ENCODE measurements at places on chromosomes 5 and 9.

GRCh38 chr5:117623042-117623805 is 1048.6 kb upstream of the SEMA6A start:
- DNase-seq: no peak

DNA sequence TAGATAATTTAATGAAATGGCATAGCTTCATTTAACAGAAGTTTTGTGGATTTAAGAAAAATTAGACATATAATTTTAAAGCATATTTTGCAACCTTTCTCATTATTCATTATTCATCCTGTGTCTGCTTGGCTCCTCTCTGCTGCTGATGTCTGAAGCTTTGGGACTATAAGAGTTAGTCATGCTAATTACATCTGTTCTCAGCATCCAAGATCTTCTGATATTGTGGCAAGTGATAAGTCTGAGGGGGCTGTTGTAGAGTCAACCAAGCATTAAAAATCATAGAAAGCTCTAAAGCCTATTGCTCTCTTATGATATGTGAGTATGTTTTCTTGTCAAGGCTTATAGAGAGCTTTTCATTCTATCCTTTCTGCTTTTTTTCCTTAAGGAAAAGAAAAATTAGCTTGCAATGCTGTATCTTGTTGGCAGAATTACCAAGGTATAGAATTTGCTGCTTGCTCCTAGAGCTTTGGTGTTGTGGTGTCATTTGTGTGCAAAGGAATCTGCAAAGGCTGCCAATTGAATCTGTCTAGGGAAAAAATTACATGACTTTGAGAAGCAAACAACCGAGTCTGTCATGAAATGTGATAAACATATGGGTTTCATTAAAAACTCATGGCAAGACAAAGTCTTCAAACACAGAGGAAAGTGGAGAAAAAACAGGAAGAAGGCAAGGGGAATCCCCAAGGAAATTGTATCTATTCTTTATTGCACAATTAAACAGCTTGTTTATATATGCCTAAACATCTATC is 156.1 kb upstream of the DAB2 start:
- DNase-seq: no peak

DNA sequence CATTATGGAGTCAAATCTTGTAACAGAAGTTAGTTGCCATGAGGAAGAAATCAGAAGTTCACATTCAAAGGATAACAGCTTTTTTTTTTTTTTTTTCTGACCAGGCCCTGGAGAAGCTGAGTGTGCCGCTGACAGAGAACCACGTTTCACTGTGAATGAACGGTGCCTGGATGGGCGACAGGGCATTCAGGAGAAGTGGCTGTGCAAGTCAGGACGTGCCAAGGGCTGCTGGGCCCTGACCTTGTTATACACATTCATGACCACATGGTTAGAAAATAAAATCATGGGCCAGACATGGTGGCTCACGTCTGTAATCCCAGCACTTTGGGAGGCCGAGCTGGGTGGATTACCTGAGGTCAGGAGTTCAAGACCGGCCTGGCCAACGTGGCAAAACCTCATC is 91.6 kb downstream of the ANKH start:
- no peak for DNase-seq

- DNase-seq: no peak
Observed at GRCh38 chr5:57828221-57828620, 345.6 kb upstream of the ACTBL2 start.

- no peak for DNase-seq
Observed at GRCh38 chr5:96703384-96703920, 41.3 kb downstream of the CAST start.

DNA sequence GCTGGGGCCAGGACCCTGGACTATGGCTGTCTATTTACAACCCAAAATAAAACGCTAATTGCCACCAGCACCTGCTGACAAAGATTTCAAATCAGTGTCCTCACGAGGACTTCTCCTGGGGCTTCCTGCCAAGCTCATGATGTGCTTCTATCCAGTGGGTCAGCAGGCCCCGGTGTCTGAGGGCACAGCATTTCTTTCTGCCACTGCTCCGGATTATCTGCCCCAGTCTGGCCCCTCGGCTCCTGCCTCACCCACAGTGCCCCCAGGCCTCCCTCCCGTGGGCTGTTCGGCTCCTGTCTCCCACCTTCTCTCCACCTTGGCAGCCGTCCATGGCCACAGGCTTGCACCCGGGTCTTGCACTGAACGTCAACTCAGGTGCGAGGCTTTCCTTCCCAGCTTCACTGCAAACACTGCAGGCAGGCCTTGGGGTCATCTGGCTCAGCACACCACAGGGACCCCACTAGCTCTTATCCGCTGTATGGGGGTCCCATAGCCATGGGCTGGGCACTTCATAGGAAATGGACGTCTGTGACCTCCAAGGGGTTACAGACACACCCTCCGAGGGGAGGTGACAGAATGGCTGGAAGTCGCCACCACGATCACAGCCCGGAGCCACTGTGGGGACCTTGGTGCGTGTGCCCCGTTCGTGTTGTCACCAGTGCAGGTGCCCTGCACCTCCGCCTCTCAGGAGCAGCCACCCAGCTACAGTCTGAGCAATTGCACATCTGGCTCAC is 43.8 kb upstream of the FCN1 start:
- DNase-seq: no peak

GRCh38 chr9:130030651-130031127 is 12.3 kb downstream of the FNBP1 start:
- no peak for DNase-seq

DNA sequence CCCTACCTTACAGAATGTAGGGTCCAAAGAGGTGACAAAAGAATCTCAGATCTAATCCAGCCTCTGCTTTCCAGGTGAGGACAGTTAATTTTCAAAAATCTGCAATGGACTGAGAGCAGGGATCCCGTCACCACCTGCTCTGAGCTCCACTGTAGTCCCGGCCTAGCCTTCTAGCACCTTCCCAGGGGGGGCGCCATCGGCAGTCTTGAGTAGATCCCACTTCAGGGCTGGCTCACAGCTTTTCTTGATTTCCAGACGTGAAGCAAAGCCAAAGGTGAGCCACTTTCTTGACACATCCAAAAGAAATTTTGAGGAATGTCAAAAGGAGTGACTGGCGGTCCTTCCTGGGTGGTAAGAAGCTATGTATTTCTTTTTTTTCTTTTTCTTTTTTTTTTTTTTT is 114.1 kb downstream of the SYK start:
- DNase-seq: no peak

DNA sequence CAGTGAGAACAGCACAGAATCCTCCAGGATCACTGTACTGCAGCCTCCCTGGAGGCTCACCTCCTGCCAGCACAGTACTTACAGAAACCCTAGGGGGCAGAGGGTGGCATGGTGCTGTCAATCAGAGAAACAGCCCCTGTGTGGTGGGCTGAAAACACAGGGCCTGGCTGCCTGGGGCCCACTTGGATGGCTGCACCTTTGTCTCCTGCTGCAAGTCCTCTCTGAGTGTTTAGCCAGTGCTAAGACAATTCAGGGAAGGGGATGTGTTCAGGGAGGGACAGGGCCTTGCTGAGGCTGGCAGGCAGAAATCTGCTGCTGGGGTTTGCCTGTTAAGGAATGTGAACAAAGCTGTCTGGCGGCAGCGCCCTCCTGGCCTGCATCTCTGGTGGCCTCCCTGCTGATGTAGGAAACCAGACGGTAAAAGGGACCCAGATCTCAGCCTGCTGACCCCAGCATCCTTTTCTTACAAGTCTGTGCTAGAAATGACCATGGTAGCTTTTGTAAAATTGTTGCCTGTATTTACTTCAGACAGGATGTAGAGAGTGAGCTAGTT is 39.5 kb downstream of the PRRC2B start:
- no peak for DNase-seq

DNA sequence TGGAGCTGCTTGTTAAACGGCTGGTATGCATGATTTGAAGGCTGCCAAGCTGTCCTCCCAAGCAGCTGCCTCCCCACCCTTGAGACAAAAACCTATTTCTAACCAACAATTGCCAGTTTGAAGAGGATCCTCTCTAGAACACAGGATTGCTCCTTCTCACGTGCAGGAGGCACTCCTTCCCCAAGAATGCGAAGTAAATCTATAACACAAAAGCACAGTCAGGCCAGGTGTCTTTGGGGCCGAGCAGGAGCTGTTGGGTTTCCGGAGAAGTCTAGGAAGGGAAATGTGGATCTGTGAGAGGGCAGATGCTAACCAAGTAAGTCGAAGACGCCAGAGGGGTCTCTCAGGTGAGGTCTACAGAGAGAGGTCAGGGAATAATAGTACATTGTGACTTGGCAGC is 35.4 kb upstream of the GNPDA1 start:
- no peak for DNase-seq

- DNase-seq: no peak
Observed at GRCh38 chr9:110626101-110626829, 42.3 kb upstream of the MUSK start.

DNA sequence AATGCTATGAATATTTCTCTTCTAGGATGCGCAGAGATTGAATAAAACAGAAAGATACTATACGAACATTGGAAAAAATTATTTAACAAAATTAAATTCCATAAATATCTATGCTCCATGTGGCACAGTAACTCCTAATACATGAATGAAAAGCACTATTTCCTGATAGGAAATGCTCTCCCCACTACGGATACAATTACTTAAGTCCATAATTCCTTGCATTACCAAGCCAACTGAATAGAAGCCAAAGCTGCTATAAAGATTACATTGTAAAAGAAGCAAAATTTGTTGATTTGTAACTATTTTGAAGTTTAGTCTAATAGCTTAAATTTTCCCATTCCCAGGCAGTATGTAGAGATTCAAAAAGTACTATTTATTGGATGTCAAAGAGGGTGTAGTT is 61.8 kb upstream of the SNX2 start:
- DNase-seq: no peak

- no peak for DNase-seq
Observed at GRCh38 chr9:136854113-136854841, 2.1 kb downstream of the MAMDC4 start.

DNA sequence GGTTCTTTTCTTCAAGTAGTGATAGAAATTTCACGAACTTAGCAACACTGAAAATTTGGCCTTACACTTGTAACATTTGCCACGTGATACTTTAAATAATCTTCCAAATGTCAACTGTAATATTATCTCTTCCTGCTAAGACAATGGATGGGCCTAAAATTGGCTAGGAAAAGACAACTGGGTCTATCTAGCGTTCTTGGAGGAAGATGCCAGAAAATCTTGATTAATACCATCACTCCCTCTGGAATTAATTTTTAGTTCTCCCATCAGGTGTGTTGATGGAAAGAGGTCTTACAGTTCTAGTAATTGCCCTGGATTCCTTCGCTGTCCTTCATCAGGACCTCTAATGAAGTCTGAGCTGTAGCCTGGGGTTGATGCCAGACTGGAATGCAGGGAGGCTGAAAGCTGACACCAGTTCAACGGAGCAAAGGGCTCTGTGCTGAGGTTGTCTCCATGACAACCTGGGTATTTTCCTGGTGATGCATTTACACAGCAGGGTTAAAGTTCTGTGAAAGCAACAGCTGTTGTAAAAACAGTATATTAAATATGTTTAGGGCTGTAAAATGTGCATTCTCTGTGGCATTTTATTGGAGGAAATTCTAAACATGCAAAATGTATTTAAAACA is 92.3 kb downstream of the GAS1 start:
- DNase-seq: no peak

- DNase-seq: no peak
Observed at GRCh38 chr5:128035689-128036088, 47.9 kb upstream of the SLC12A2 start.

DNA sequence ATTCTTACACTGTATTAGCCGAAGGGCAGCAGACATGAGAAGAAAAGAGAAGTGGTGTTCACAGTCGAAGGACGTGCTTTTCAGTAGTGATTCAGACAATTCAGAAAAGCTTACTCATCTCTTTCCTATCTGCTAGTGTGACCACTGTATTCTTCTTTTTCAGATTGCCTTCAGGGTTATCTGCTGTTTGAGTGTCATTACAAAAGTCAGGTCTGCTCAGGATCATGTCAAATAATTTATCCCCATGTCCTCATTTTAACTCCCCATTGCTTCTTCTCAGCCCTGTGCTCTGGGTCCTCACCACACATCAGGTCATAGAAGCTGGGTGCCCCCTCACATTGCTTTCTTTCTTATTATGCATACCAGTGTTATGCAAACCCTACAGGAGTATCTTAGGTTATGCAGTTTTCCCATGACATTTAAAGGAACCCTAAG is 394.0 kb downstream of the CETN3 start:
- DNase-seq: no peak

- no peak for DNase-seq
Observed at GRCh38 chr9:111456529-111456928, 27.7 kb downstream of the ECPAS start.

DNA sequence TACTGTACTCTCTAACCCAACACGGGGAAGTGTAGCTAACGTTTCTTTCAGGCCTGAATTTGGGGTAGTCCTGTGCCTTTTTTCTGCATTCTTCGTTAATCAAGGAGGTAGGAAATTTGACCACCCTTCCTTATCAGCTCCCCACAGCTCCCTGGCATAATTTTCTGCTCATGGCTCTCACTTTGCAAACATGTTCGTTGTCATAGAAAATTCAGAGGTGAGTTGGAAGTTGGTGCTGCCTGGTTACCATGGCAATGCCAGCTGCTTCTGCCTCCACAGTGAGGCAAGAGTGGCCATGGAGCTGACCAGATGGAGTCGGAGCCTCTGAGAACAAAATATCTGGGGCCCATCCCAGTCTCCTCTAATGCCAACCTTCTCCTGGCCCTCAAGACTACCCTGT is 116.6 kb upstream of the BOD1 start:
- no peak for DNase-seq

DNA sequence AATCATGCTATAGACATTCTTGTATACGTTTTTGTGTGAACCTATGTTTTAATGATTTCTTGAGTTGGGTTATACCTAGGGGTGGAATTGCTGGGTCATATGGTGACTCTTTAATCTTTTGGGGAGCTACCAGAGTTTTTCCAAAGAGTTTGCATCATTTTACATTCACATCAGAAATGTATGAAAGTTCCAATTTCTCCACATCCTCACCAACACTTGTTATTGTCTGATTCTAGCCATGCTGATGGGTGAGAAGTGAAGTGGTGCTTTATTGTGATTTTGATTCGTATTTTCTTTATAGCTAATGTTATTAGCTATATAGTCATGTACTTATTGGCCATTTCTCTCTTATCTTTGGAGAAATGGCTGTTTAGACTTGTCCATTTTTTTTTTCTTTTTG is 18.1 kb downstream of the OCLN start:
- no peak for DNase-seq

GRCh38 chr9:131347376-131348020 is 46.4 kb upstream of the PRRC2B start:
- DNase-seq: no peak

DNA sequence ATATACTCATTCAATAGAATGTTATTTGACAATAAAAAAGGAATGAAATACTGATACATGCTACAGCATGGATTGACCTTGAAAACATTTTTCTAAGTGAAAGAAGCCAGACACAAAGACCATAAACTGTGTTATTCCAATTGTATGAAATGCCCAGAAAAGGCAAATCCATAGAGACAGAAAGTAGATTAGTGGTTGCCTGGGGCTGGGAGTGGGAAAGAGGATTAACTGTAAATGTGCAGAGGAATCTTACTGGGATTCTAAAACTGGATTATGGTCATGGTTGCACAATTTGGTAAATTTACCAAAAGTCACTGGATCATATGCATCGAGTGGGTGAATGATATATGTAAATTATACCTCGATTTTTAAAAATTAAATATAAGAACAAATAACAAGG is 88.1 kb downstream of the GLIS3 start:
- no peak for DNase-seq

GRCh38 chr9:114276908-114277821 is 45.7 kb upstream of the ORM1 start:
- DNase-seq: no peak

GRCh38 chr5:153135411-153135810 is 355.1 kb upstream of the GRIA1 start:
- no peak for DNase-seq

- DNase-seq: no peak
Observed at GRCh38 chr9:136552117-136552703, 6.4 kb upstream of the NOTCH1 start.
